ENCODE measurements at places on chromosomes 5 and 9. TPM values are rescaled to one million over a fixed set of nuclear protein-coding genes. Genes with fewer than 3 reads are reported as not detected.
A peak's percentile ranks its signal among the peaks of the same experiment; 100 is the strongest.

- DNase-seq: no peak
Observed at GRCh38 chr5:56168066-56168478, 65.1 kb downstream of the ANKRD55 start.

The OSMR gene
- 36.7 TPM for total RNA-seq

DNA sequence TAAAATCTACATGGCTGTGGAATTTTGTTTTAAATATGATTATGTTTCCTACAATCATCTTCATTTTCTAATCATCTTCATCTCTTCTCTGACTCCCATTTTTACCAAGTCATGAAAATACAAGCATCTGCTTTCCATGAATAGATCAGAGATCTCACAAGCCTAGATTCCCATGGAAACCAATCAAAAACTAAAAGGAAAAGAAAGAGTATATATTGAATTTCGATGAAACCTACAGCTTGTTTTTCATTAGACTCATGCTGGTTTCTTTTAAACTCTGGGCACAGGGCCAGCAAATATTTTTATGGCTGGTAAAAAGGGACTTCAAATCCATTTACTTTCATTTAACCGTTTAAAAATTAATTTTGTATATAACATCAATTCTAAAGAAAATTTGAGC, 51.2 kb downstream of the INVS start:
- DNase-seq: peak; percentile 23

DNA sequence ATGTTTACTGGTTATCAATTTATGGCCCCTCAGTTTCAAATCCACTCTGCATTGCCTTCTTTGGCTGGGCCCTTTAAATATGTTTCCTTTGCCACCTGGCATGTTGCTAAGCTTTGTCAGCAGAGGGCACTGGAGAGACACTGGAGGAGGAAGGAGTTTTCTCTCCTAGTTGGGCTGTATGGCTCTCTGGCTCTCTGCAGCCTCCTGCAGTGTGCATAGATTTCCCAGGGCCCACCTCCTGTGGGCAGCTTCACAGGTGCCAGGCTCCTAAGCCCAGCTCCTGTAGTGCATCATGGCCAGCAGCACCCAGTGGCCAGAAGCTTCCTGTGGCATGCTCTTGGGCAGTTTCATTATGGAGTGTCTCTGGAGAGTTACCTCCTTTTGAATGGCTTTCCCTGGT, 23.3 kb downstream of the CAVIN4 start:
- peak; percentile 40 for DNase-seq
